ENCODE measurements at places on chromosomes 11 and 22. TPM values are rescaled to one million over a fixed set of nuclear protein-coding genes. Genes with fewer than 3 reads are reported as not detected.

Gene GGTLC3
- not detected for total RNA-seq

Gene GLYATL1
- under 0.01 TPM for total RNA-seq

Gene DDI1
- total RNA-seq, result under 0.01 TPM

Gene ENTHD1
- total RNA-seq, result not detected

Gene MS4A12
- not detected for total RNA-seq

Gene OR51E1
- not detected for total RNA-seq

Gene APOA4
- total RNA-seq, result not detected

Gene MIF
- 161 TPM for total RNA-seq

Gene PCSK7
- 44.5 TPM for total RNA-seq

Gene KRTAP5-9
- total RNA-seq, result not detected

Gene FZD4
- total RNA-seq, result 13.5 TPM

Gene GRM5
- total RNA-seq, result under 0.01 TPM

Gene MS4A6E
- not detected for total RNA-seq

Gene TBX10
- not detected for total RNA-seq

Gene CYP2D6
- under 0.01 TPM for total RNA-seq

Gene OR4C45
- total RNA-seq, result not detected

Gene FOLR1
- not detected for total RNA-seq

Gene FADS1
- total RNA-seq, result 190 TPM

Gene ALDH3B1
- 27.1 TPM for total RNA-seq

Gene UEVLD
- 33.2 TPM for total RNA-seq

Gene OR5AS1
- not detected for total RNA-seq

Gene ELF5
- under 0.01 TPM for total RNA-seq

Gene H19
- 161 TPM for total RNA-seq

Gene PHOX2A
- not detected for total RNA-seq

Gene B3GAT1
- total RNA-seq, result not detected

Gene HYLS1
- total RNA-seq, result 7.1 TPM

Gene KRTAP5-7
- total RNA-seq, result not detected

All from fibroblast of villous mesenchyme (primary cell).